Immature natural killer cell (primary cell): ENCODE measurements at places on chromosomes 2 and 18.

DNA sequence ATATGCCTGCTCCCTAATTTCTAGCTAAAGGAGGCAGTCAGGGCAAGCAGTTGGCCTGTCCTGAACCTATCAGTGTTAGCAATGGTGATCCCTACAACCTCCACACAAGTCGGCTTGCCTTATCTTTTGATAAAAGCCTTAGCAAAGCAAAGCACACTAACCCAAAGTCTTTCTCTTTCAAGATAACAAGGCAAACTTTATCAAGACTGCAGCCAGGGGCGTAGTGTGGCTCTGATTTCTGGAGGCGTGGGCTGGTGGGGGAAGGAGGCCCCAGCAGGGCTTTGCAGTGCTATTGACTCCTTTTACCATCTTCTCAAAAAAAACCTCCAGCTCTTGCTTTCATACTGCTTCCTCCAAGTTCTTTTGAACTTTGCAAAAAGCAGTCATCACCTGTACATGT lies 40.2 kb upstream of the LAMA1 start:
- no peak for DNase-seq
- no peaks in the 10 kb centered on the region for H3K4me1 ChIP-seq
- peaks cover 2% of the 10 kb centered on the region for H3K27me3 ChIP-seq
- no peak overlapping the region for H3K27ac ChIP-seq

DNA sequence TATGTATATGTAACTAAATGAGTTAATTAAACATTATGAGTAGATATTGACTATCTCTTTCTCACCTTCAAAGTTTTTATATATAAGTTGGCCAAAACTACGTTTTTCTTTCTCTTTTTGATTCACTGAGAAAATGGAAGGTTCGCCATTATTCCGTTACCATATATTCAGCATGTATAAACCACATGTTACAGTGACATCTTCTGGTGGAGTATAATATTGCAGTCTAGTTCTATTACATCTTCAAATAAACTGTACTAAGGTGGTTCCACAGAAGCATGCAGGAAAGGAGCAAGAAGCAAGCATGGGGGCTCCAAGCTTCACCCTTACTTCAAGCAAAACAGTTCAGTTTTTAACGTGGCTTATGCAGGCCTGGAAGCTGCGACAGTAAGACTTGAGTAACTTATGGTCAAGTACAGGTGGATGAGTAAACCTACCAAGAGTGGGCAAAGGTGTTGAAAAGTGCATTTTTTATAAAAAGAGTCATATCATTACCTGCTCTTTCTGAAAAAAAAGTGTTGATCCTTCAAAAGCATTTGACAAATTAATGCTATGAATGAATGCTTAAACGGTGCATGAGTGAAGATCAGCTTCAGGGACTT lies 129.8 kb upstream of the RAB6C start:
- no peak overlapping the region for H3K4me3 ChIP-seq
- DNase-seq, result peak; percentile 43
- no peak overlapping the region for H3K27ac ChIP-seq
- no peaks in the 10 kb centered on the region for H3K4me1 ChIP-seq
- no peaks in the 10 kb centered on the region for H3K36me3 ChIP-seq
- peaks cover 5% of the 10 kb centered on the region for H3K27me3 ChIP-seq

DNA sequence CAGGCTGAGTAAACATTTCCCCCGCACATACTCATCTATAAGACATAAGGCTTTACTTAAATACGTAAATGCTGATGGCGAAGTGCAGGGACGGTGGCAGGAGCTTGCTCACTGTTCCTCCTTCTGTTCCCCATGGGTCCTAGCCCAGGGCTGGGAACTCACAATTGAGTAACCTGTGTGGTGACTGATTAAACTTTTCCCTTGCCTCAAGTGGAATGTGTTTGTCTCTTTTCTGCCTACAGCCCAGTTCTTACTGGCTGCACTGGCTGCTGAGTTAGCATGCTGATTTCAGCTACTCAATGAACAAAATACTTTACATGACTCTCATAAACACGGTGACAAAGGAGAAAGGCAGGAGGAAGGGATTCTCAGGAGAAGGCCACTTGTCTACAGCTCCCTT lies 87.3 kb downstream of the MARCO start:
- no peak for DNase-seq
- no peaks in the 10 kb centered on the region for H3K36me3 ChIP-seq
- no peak overlapping the region for H3K27ac ChIP-seq
- H3K4me1 ChIP-seq, result no peaks in the 10 kb centered on the region
- no peak overlapping the region for H3K4me3 ChIP-seq

- no peak for DNase-seq
- H3K36me3 ChIP-seq, result no peaks in the 10 kb centered on the region
- no peak overlapping the region for H3K4me3 ChIP-seq
- no peak overlapping the region for H3K27ac ChIP-seq
Observed at GRCh38 chr18:23875966-23876895, 138.3 kb upstream of the TTC39C start.

DNA sequence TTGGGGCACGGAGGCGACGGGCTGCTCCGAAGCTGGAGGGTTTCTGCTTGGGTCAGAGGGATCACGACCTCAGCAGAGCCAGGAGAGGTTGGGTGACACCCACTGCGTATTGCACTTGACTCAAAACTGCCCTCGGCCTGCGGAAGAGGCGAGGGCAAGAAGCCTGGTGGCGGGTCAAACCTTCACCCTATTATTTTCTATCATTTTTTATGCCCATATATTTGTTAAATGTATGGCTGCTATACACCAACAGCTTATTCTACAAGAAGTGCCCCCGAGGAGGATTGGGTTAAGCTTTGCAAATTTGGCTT lies 12.6 kb upstream of the SATB2 start:
- no peak overlapping the region for H3K4me3 ChIP-seq
- H3K4me1 ChIP-seq, result peaks cover 5% of the 10 kb centered on the region
- peaks cover 31% of the 10 kb centered on the region for H3K27me3 ChIP-seq

- no peaks in the 10 kb centered on the region for H3K36me3 ChIP-seq
- H3K27ac ChIP-seq, result no peak overlapping the region
- H3K4me3 ChIP-seq, result no peak overlapping the region
Observed at GRCh38 chr2:138979131-138979785, 199.1 kb upstream of the NXPH2 start.

DNA sequence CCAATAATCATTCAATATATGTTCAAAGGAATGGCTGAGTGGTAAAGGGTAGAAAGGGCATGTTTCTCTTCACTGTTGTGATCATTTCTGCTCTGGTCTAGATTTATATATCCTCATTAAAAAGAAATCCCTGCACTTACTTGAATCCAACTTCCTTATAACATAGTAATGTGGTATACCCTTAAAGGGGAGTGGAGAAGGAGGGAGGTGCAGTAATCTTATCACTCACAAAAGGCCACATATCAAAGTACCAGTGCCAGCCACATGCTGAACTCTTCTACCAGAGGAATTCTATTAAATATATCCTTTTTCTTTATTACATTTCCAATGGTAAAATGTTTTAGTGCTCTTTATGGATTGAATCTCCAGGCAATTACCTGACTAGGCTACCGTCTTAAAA lies 3.3 kb downstream of the KATNAL2 start:
- H3K4me3 ChIP-seq, result no peak overlapping the region
- H3K4me1 ChIP-seq, result peaks cover 23% of the 10 kb centered on the region
- no peak for DNase-seq
- H3K36me3 ChIP-seq, result no peaks in the 10 kb centered on the region

DNA sequence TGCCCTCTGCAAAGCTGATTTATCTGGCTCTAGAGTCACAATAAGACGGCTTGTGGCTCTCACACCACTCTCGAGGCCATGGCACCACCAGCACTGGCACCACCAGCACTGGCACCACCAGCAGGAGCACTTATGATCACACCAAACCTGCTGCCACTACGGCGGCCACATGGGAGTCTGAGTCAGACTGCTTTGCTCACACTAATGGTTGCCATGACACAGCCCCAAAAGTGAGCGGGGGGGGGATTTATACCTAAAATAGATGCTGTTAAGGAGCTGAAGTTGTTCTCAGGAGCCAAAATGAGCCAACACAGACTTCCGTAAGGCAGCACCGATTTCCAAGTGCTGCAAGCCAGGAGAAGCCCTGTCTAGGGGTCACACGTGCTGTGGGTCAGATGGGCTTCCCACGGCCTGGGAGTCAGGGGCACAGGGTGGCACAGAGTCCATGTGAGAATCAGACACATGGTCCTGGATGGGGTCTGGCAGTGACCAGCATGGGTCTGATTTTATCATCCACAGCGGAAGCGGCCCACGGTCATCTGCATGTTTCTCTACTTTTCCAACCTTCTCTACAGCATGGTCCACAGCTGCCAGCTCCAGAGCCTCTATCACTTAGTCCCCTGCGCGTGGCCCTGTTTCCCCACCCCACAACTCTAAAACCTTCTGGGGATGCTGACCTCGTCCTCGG lies 16.7 kb downstream of the DNMT3A start:
- peaks cover 3% of the 10 kb centered on the region for H3K27me3 ChIP-seq
- DNase-seq, result no peak
- no peak overlapping the region for H3K4me3 ChIP-seq
- peaks cover 45% of the 10 kb centered on the region for H3K4me1 ChIP-seq

GRCh38 chr2:21037671-21038108 lies 6.2 kb downstream of the APOB start:
- no peaks in the 10 kb centered on the region for H3K36me3 ChIP-seq
- DNase-seq, result no peak
- no peaks in the 10 kb centered on the region for H3K4me1 ChIP-seq
- no peak overlapping the region for H3K4me3 ChIP-seq

GRCh38 chr2:148593421-148593820 lies 51.1 kb upstream of the EPC2 start:
- H3K36me3 ChIP-seq, result no peaks in the 10 kb centered on the region
- no peak for DNase-seq
- H3K4me3 ChIP-seq, result no peak overlapping the region
- H3K27ac ChIP-seq, result no peak overlapping the region

DNA sequence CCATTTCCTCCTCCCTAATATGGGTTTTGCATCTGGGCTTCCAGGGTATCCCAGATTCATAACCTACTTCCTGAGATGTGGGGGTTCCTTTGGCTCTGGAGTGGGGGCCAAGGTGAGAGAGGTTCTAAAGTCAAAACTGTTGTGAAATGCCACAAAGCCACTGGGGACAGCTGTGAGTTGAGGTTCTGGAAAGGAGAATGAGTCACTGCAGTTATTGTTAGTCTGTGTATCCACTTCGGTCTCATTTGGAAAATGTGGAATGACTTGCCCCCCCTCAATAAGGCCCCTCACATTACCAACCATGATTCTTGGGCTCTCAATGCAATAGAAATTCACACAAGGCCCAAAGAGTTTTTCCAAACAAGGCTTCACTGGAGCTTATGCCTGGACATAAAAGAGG lies 51.1 kb upstream of the LGALSL start:
- DNase-seq, result no peak
- no peaks in the 10 kb centered on the region for H3K36me3 ChIP-seq
- H3K27me3 ChIP-seq, result peaks cover 8% of the 10 kb centered on the region
- H3K4me3 ChIP-seq, result no peak overlapping the region
- no peaks in the 10 kb centered on the region for H3K4me1 ChIP-seq

- DNase-seq, result no peak
- no peaks in the 10 kb centered on the region for H3K36me3 ChIP-seq
- H3K4me1 ChIP-seq, result peaks cover 28% of the 10 kb centered on the region
- no peak overlapping the region for H3K27ac ChIP-seq
- H3K27me3 ChIP-seq, result peaks cover 2% of the 10 kb centered on the region
Observed at GRCh38 chr18:46152436-46152807, 48.2 kb downstream of the HAUS1 start.

DNA sequence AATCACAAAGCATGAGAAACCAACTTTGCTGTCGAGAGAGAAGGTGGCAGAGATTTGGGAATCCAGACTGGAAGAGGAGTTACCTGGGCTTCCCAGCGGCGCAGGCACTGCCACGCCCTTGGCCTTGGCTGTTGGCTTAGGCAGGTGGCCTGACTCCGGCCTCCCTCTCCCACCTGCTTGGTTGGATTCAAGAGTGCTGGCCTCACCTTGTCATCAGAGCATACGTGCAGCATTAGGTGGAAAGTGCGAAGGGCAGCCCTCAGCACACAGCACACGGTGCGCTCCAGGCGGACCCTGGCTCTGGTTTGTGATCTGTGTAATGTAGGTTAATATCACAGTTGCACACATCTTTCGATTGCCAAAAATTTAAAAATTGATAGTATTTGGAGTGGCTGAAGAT lies 19.2 kb upstream of the ASB1 start:
- no peaks in the 10 kb centered on the region for H3K36me3 ChIP-seq
- H3K27ac ChIP-seq, result peak overlapping the region; percentile 97
- DNase-seq, result no peak
- peaks cover 34% of the 10 kb centered on the region for H3K4me1 ChIP-seq
- no peak overlapping the region for H3K4me3 ChIP-seq
- H3K27me3 ChIP-seq, result no peaks in the 10 kb centered on the region

- H3K4me3 ChIP-seq, result peak overlapping the region; percentile 92
- H3K36me3 ChIP-seq, result no peaks in the 10 kb centered on the region
- H3K27me3 ChIP-seq, result peaks cover 77% of the 10 kb centered on the region
- H3K27ac ChIP-seq, result peak overlapping the region; percentile 39
- H3K4me1 ChIP-seq, result peaks cover 57% of the 10 kb centered on the region
Observed at GRCh38 chr2:176132205-176133171, 3.0 kb downstream of the HOXD8 start.

GRCh38 chr2:75666911-75667310 lies 20.3 kb downstream of the MRPL19 start:
- no peaks in the 10 kb centered on the region for H3K4me1 ChIP-seq
- no peak for DNase-seq
- H3K27ac ChIP-seq, result no peak overlapping the region
- peaks cover 23% of the 10 kb centered on the region for H3K36me3 ChIP-seq

- no peaks in the 10 kb centered on the region for H3K27me3 ChIP-seq
- peaks cover 2% of the 10 kb centered on the region for H3K36me3 ChIP-seq
- H3K27ac ChIP-seq, result no peak overlapping the region
- peak; percentile 26 for DNase-seq
- no peaks in the 10 kb centered on the region for H3K4me1 ChIP-seq
Observed at GRCh38 chr2:105114551-105114950, 76.7 kb downstream of the MRPS9 start.

GRCh38 chr2:21559351-21559750 lies 435.6 kb downstream of the TDRD15 start:
- no peak for DNase-seq
- H3K36me3 ChIP-seq, result no peaks in the 10 kb centered on the region
- no peaks in the 10 kb centered on the region for H3K4me1 ChIP-seq
- H3K4me3 ChIP-seq, result no peak overlapping the region
- H3K27ac ChIP-seq, result no peak overlapping the region

- peaks cover 11% of the 10 kb centered on the region for H3K27me3 ChIP-seq
- H3K4me3 ChIP-seq, result peak overlapping the region; percentile 50
- H3K36me3 ChIP-seq, result no peaks in the 10 kb centered on the region
- no peak overlapping the region for H3K27ac ChIP-seq
- peaks cover 4% of the 10 kb centered on the region for H3K4me1 ChIP-seq
Observed at GRCh38 chr2:201901786-201902185, 95.4 kb downstream of the CDK15 start.

GRCh38 chr2:113162173-113162572 lies 11.6 kb upstream of the PSD4 start:
- DNase-seq, result no peak
- no peak overlapping the region for H3K27ac ChIP-seq
- peaks cover 2% of the 10 kb centered on the region for H3K27me3 ChIP-seq
- H3K4me3 ChIP-seq, result no peak overlapping the region
- peaks cover 15% of the 10 kb centered on the region for H3K4me1 ChIP-seq
- H3K36me3 ChIP-seq, result no peaks in the 10 kb centered on the region

DNA sequence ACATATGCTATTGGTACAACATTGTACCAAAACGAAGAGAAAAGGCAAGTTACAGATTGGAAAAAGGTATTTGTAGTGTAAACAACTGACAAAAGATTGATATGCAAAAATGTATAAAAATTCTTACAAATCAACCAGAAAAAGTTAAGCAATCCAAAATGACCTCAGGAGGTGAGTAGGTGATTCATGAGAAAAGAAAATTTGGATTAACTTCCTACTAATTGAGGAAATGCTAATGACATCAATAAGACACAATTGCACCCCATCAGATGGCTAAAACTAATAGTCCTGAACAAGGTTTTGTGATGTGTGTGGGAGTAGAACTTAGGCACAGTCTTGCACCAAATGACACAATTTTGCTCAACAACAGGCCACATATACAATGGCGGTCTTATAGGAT lies 129.3 kb downstream of the COPS8 start:
- H3K4me3 ChIP-seq, result no peak overlapping the region
- no peaks in the 10 kb centered on the region for H3K4me1 ChIP-seq
- H3K36me3 ChIP-seq, result no peaks in the 10 kb centered on the region
- no peak overlapping the region for H3K27ac ChIP-seq
- H3K27me3 ChIP-seq, result peaks cover 2% of the 10 kb centered on the region
- no peak for DNase-seq
